ENCODE measurements at places on chromosomes 16 and 17.

GRCh38 chr16:11649276-11649675 lies 19.0 kb upstream of the SNN start:
- no peak for DNase-seq

- no peak for DNase-seq
Observed at GRCh38 chr17:78290721-78291120, 59.3 kb downstream of the TMEM235 start.

DNA sequence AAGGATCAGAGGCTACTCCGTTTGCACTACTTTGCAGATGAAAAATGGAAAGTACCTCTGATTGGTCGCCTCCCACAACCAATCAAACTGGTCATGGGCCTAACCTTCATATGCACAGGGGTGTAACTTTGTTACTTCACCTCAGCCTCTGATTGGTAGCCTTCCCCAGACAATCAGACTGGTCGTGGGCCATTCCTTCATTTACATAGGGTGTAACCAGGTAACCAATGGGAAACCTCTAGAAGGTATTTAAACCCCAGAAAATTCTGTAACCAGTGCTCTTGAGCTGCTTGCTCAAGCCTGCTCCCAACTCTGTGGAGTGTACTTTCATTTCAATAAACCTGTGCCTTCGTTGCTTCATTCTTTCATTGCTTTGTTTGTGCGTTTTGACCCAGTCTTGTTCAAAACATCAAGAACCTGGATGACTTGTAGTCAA lies 39.2 kb upstream of the USP22 start:
- DNase-seq = no peak

DNA sequence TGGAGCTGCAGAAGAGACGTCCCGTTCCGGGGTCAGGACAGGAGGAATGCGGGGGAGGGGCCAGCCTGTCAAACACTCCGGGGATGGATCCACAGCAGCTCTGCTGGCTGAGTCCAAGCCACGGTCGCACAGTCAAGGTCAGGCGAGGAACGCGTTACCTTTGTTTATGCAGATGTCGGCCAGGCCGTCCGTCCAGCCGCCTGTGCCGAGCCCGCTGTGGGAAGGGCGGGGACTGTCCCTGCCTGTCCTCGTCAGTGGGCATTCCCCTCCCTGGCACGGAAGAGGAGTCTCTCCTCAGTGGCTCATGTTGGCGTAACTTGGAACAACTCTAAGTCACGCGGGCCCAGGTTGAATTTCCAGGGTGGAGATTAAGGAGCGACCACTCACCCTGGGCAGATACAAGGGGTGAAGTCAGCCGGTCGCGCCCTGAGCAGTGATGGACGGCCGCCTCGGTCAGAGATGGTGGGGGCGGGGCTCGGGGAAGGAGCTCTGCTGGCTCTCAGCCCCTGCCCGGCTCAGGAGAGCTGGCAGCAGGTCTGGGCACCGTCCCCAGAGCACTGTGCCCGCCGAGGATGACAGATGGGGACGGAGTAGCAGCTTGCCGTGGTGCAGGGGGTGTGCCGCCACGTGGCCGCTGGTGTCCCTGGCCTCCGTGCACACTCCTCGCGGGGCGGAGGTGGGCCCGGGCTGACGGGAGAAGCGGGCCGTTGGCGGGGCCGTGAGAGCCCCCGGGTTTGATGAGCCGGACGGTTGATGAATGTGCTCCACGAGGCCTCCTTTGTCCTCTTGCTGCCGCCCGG lies 7.3 kb downstream of the CACNA1H start:
- DNase-seq = no peak

DNA sequence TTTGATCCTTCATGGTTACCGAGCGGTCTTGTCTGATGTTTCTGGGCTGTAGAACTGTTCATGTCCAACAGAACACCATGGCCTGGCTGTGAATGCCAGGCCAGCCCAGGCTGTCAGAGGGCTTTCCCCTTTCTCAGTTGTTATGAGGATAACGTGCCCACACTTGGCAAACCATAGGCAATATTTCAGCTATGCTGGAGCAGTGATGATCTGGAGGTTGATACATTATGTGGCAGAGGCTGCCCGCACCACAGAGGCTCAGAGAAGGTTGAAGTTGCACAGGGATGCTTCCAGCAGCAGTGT lies 92.9 kb downstream of the C16orf78 start:
- DNase-seq = no peak

GRCh38 chr17:33335491-33336173 lies 42.5 kb upstream of the ASIC2 start:
- DNase-seq = no peak

DNA sequence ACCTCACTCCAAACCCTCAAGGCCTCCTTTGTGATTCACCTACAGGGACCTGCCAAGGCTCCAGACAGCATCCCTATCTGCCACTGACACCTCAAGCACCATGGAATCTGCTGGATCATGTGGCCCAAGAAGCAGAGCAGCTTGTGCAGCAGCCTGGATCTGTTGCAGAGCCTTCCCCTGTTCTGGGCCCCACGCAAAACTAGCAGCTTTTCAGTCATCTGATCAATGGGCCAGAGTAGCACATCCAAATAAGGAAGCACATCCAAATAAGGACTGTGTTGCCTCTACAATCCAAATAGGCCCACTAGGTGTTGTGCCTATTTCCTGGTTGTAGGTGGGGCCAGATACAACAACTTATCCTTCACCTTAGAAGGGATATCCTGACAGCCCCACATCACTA lies 97.1 kb upstream of the GNAO1 start:
- no peak for DNase-seq

DNA sequence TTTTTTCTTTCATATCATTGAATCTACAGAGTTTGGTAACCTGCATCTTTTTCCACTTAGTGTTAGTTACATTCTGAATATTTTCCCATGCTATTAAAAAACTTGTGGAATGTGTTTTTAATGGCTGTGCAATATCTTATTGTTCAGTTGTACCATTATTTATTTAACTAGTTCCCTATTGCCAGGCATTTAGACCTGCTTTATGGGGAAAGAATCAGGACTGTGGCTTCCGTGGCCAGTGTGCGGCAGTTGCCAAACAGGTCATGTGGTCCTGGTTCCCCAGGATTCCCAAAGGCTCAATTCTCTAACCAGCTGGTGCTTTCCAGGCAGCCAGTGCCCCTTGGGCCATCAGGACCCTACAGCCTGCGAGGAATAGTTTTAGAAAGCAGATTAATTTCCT lies 30.8 kb downstream of the NDEL1 start:
- DNase-seq = no peak

- no peak for DNase-seq
Observed at GRCh38 chr17:50292465-50292864, 18.2 kb downstream of the TMEM92 start.

- DNase-seq = no peak
Observed at GRCh38 chr17:40309031-40309948, at the start of gene RARA. Gene RARA (plus strand): TSS chr17:40309180. CDS start chr17:40331219, 22,039 bp downstream.

- DNase-seq = no peak
Observed at GRCh38 chr17:33811004-33811760, 443.9 kb upstream of the CCL2 start.

- DNase-seq = no peak
Observed at GRCh38 chr17:41026715-41027471, at the start of gene KRTAP1-5. Gene KRTAP1-5 (minus strand): TSS chr17:41027208. CDS start chr17:41027155, 53 bp downstream.

- DNase-seq = no peak
Observed at GRCh38 chr17:6894206-6894528, 62.6 kb upstream of the TEKT1 start.

All from stimulated activated CD8-positive, alpha-beta memory T cell treated with anti-CD3 and anti-CD28 coated beads, Interleukin-12 subunit alpha, Interleukin-12 subunit beta, amount 100 ng/mL, for 4 hours (primary cell).